Naive thymus-derived CD4-positive, alpha-beta T cell (primary cell): ENCODE measurements at places on chromosomes 1 and 21.
A peak's percentile ranks its signal among the peaks of the same experiment; 100 is the strongest.

- no peak for DNase-seq
These were observed 205.7 kb downstream of the USP25 start for GRCh38 chr21:15935530-15935929.

GRCh38 chr1:45134461-45134873 is 71.9 kb downstream of the ZSWIM5 start:
- DNase-seq: no peak

DNA sequence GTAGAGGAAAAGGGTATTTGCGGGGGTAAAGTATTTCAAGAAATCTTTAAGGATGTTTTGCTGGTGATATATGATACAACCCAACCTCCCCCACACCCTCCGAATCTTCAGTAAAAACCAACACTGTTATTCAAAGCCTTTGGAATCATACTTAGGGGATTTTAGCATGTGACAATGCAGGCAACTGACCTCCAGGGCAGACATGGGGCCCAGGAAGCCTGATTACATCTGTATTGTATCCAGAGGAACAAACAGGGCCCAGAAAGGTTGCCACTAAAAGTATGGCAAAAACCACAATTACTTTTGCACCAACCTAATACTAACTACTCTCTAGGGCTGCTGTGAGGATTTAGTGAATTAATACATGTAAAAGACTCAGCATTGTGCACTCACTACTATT is 43.9 kb upstream of the CNN3 start:
- no peak for DNase-seq

DNA sequence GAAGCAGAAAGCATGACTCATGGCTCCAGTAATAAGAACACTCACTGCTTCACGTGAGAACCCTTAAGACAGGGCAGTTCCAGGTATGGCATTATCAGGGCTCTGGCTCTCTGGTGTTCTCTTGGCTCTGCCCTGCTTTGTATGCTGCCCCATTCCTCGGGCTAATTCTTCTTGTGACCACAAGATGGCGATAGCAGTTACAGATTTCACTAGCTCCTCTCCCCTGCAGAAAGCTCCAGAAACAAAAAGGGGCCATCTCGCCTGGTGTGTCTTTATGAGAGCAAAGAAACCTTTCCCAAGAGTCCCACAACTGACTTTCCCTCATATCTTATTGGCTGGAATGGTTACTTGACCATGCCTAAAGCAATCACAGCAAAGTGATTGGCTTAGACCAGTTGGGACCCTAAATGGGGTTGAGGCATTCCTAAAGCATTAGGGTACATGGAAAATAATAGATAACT is 60.1 kb downstream of the F3 start:
- peak; percentile 51 for DNase-seq

DNA sequence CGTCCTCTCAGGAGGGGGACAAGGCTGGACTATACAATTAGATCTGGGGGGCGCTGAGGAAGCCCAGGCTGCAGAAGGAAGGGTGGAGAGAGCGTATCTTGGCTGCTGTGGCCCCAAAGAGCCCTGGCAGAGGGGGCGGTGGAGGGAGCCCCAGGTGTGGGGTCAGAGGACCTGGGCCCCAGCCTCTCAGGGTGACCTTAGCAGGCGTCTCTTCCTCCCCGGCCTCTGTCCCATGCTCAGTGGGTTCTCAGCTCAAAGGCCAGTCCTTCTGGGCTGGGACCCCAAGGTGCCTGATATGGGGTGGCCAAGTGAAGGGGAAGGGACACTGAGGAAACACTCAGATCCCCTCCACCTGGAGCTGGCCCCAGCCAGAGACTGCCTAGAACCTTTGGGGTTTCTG is 1.8 kb downstream of the FAM131C start:
- DNase-seq: no peak

DNA sequence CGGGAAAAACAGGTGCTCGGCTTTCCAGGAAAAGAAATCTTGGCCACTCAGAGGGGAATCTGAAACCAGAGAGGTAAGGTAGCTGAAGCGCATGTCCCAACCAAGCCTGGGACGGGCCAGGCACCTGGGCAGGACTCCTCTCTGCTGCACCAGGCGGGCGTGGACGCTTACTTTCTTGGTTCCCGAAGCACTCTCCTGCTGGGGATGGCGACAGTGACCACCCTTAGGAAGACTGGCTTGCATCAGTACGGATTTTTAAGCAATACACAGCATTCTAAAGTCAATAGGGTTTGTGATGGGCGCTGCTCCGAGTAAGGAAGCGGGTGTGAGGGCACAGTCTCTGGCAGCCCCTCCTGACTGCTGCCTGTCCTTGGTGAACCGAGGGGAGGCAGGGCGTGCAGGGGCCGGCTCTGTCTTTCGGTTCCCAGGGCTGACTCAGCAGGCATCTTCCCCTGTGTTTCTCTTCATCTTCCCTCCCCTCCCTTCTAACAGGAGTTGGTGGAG is 74.9 kb upstream of the ANGPTL1 start:
- DNase-seq: no peak

DNA sequence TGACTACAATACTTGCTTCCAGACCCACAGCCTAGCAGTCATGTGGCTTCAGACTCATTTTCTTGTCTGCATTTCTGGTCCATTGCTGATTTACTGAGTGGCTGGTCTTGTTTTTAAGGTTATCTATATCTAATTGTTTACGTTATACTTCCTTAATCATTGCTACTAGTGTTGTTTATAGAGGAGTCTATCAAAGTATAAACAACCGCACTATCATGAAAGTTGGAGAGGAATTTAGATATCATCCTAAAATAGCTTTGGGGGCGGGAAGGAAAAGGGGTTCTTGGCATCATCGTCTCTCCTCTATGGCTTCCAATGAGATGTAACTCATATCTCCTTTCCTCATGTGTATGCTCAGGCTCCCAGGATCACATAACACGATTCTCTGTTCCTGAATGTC is 372.1 kb upstream of the PBX1 start:
- DNase-seq: no peak

DNA sequence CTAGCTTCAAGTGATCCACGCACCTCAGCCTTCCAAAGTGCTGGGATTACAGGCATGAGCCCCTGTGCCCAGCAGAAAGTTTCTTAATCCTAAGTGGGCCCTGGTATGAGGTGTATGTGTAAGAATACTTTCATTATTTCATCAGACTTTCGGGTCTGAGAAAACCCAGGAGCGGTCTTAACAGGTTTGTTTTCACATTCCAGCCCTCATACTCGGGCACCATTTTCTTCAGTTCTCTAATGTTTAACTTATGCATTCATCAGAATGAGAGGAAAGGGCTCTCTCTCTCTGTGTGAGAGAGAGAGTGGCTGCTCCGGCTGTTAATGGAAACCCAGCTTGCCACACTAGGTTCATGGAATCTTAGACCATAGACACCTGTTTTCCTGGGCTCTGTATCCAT is 4.2 kb upstream of the PADI1 start:
- DNase-seq: no peak

- peak; percentile 50 for DNase-seq
These were observed 23.0 kb upstream of the LRRC8C start for GRCh38 chr1:89609781-89610456.

GRCh38 chr1:230807561-230808280 is 60.5 kb downstream of the CAPN9 start:
- no peak for DNase-seq

GRCh38 chr1:214360525-214361164 is 79.7 kb downstream of the SMYD2 start:
- no peak for DNase-seq

DNA sequence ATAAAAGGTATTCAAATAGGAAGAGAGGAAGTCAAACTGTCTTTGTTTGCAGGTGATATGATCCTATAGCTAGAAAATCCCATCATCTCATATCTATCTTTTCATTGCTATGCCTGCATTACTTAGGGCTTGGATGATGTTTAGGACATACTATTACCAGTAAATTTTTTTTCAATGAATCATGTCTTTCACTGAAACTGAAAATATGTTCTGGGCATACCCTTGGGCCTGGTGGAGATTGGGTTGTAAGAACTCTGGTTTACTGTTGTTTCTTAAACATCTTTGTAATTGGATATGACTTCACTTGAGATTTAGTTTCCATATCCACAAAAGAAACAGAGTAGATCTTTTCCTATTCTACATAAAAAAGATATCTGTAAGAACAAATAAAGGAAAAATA is 502.2 kb upstream of the PRMT6 start:
- no peak for DNase-seq

DNA sequence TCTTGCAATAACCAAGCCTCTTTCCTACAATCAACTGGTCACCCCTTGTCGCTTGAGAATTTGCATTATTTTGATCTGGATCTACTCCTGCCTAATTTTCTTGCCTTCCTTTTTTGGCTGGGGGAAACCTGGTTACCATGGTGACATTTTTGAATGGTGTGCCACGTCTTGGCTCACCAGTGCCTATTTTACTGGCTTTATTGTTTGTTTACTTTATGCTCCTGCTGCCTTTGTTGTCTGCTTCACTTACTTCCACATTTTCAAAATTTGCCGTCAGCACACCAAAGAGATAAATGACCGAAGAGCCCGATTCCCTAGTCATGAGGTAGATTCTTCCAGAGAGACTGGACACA is 743 bp downstream of the GPR52 start:
- DNase-seq: no peak

DNA sequence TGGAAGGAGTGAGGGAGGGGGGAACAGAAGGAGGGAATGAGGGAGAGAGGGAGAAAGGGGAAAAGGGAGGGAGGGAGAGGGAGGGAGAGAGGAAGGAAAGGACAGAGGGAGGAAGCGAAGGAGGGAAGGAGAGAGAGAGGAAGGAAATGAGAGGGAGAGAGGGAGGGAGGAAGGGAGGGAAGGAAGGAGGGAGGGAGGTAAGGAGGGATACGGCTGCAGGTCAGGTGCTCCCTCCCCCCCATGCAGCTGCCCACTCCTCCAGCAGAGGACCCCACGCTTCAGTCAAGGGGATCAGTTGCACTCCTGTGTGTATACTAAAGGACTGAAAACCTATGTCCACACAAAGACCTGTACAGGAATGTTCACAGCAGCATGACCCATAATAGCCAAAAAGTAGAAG is 54.8 kb downstream of the CLSTN1 start:
- no peak for DNase-seq

- no peak for DNase-seq
These were observed 61.7 kb downstream of the SLC45A1 start for GRCh38 chr1:8379513-8380186.

DNA sequence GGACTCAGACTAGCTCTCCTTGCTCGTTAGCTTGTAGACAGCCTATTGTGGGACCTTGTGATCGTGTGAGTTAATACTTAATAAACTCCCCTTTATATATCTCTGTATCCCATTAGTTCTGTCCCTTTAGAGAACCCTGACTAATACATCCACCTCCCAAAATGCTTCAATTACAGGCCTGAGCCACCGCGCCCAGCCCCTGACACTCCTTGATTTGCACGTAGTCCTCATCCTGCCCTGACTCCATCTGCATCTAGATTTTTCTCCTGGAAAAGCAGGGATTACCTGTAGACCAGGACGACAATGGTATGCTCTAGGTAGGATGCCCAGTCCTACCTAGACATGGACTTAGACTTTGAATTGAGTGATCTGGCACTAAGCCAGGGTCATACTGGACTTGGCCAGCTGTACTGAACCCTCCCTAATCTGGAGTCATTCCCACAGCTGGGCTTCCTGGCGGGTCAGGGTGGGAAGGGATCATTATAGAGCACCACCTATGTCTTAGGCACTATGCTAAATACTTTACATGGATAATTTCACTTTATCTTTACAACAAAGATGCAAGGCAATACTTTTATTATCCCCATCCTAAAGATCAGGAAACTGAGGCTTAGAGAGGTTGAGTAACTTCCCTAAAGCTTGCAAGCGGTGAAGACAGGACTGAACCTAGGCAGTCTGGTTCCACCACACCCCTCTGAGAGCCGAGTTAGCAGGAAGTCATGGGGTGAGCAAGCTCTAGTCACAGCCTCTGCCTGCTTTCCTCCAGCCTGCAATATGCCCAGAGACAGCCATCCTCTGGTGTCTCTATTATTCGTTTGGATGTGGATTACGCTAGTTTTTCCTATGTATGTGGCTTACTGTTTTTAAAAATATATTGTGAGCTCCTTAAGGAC is 89.4 kb downstream of the DTL start:
- DNase-seq: no peak

- no peak for DNase-seq
These were observed 47.5 kb downstream of the EVA1C start for GRCh38 chr21:32459972-32460371.

GRCh38 chr1:86062453-86062852 is 94.1 kb downstream of the COL24A1 start:
- no peak for DNase-seq

- DNase-seq: no peak
These were observed 12.9 kb downstream of the PTPN14 start for GRCh38 chr1:214538496-214538895.

GRCh38 chr21:36627242-36627641 is 71.7 kb upstream of the SIM2 start:
- DNase-seq: no peak

DNA sequence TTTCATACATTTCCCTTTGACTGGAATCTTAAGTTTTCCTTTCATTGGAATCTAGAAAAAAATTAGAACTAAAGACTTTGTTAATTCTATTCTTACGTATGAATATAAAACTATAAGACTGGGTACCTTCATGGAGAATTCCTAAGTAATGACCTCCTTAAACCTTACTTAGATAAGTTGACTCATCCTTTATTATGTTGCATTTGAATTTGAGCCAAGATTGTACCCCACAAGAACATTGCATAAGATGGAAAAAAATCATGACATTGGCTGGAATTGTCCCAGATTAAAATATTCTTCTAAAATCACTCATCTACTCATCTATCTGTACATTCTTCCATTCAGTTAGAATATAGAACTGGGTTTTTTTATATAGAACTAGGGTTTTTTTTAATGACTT is 137.4 kb downstream of the C1orf21 start:
- no peak for DNase-seq

DNA sequence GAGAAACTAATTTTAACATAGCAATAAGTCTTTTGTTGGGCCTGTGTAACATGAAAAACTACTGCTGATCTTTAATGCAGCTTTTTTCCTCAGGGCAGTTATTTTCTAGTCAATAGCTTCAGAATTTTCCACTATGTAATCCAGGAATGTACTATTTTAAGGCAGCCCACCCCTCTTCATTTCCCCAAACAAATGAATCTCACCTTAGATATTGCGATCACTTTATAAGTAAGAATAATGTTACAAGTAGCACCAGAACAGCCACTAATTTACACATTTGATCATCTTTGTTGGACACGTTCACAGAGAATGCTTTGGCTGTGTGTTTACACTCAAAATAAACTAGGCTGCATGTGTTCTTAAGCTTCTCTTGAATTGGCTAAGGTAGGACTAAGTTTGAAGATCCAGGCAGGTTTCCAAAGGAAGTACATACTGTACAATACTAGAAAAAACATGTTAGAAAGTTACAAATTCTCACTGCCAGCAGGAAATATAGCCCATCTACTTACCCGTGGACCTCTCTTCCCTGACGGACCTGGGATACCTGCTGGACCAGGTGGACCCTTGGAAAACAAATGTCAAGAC is 41.7 kb downstream of the COL24A1 start:
- DNase-seq: no peak

- no peak for DNase-seq
These were observed 76.2 kb upstream of the CXADR start for GRCh38 chr21:17436626-17437111.

- DNase-seq: no peak
These were observed 251.0 kb upstream of the CSF3R start for GRCh38 chr1:36733748-36734147.
